ENCODE measurements at places on chromosomes 16 and 17. TPM values are rescaled to one million over a fixed set of nuclear protein-coding genes. Genes with fewer than 3 reads are reported as not detected.

Gene PSME3IP1
- 37.8 TPM for polyA plus RNA-seq

Gene ITGB3
- polyA plus RNA-seq: 5.0 TPM

DNA sequence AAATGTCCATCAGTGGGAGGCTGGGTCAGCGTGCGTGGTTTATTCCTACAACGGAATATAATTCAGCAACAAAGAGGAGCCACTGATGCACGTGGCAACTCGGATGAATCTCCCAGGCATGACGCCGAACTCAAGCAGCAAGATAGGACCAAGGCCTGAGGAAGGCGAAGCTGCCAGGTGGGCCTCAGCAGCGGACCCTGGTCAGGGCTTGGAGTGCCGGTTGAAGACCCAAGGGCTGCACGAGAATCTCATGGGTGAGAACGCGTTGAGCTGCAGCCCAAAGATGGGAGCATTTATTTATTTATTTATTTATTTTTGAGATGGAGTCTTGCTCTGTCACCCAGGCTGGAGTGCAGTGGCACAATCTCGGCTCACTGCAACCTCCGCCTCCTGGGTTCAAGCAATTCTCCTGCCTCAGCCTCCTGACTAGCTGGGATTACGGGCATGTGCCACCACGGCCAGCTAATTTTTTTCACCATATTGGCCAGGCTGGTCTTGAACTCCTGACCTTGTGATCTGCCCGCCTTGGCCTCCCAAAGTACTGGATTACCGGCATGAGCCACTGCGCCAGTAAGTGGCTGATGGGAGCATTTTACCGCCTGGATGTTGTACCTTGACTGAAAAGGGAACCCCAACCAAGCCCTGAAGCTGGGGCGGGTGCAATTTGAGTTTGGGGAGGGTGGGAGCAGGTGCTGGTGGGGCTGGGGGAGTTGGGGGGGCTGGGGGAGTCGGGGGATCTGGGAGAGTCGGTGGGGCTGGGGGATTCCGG is 18.1 kb upstream of the BAHCC1 start:
- DNase-seq: no peak

- no peak for DNase-seq
Measured at GRCh38 chr17:38719289-38719942, 10.7 kb upstream of the CISD3 start.

DNA sequence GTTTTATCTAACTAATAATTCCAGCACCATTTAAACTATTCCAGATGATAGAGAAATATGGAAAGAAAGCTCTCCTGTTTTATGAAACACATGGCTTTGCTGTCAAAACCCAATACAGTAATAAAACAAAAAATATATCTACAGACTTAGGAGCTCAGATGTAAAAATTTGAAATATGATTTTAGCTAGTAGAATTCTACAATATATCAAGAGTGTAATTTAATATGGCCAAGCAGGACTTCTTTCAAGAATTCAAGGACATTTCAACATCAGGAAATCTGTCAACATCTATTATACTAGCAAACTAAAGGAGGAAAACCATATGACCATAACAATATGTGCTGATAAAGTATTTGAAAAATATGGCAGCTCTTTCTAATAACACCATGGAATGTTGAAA is 57.5 kb downstream of the CCDC182 start:
- DNase-seq: no peak

Gene MARCHF10
- polyA plus RNA-seq: not detected

Gene SGF29
- 20.9 TPM for polyA plus RNA-seq

DNA sequence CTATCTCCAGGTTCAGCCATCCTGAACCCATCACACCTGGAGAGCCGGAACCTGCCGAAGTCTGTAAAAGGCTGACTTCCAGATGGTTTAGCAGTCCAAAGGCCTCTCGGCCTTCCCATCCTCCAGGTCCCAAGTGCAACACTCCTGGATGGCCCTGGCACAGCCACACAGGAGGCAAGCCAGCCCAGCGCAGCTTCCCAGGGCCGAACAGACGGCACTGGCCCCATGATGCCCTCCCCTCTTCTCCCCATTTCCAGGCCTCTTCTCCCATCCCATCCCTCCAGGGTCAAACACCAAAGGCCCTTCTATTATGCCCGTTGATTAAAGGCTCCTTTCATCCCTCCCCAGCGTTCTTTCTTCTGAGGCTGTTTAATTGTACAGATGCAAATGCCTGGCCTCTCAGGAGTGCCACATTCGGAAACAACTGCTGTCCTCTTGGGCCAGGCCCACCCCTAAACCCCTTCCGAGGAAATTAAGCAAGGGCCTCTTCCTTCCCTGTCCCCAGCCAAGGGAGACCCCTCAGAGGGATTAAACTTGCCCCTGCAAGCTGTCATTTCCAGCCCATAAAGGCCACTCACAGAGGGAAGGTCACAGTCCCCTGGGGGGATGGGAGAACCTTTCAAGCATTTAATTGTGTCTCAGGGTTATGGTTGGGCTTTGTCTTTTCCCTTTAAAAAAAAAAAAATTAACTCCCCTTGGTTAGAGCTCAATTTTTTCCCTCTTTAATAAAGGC is 30.8 kb downstream of the AXIN2 start:
- no peak for DNase-seq

- no peak for DNase-seq
Measured at GRCh38 chr16:17963185-17963836, 373.2 kb downstream of the NPIPA8 start.

DNA sequence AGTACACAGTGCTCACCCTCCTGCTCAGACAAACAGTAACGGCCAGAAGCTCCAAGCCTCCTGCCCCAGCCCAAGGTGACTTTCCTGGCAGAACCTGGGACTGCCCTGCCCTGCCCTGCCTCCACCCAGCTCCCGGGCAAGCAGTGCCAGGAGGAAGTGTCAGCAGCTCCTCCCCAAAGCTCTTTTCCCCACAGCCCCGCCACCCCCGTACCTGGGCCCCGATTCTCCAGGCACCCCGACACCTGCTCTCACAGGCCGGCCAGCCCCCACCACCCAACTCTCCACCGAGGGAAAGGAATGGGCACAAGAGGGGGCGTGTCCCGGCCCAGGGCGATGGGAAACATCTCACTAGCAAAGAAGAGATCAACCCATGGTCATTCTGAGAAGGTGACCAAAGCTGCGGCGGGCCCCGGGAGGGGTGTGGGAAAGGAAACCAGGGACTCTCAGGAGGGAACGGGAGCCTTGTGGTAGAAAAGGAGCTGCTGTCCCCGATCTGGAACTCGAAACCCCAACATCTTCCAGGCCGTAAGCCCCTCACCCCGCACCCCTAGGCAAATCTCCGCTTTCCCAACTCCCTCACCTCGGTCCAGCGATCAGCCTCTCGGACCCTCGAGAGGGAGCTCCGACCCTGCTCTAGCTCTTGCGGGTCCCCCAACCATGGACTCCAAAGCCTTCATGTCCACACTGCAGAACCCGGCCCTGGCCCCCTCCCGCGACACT is 1.2 kb downstream of the BCAR1 start:
- DNase-seq: peak; percentile 76

DNA sequence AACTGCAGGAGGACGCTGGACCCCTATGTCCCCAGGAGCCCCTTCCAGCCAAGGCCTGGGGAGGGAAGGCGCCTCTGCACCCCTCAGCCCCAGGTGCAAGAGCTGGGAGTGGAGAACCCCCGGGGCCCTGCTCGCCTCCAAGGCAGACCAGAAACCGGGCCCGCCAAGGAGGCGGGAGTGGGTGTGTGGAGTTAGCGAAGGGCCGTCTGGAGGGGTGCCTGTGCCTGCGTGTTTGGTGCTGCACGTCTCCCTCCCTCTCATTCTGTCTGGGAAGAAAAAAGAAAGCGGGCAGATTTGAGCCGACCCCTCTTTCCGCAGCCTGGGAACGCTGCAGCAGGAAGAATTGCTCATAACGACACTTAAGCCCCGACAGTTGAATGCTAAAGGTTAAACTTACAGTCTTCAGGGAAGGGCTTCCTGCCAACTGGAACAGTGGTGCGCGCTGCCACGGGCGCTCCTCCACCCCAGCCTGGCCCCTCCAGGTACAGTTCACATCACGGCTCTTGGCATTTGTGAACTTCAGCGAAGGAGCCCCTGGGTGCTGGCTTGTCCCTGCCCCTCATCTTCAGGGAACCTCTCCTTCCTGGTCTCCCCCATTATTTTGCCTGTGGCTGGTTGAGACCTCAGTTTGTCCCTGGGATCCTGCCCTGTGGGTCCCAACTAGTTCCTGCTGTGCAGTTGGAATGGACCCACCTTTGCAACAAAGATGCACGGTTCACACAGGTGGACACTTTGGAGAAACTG is 19.2 kb upstream of the ZFHX3 start:
- DNase-seq: peak; percentile 31

DNA sequence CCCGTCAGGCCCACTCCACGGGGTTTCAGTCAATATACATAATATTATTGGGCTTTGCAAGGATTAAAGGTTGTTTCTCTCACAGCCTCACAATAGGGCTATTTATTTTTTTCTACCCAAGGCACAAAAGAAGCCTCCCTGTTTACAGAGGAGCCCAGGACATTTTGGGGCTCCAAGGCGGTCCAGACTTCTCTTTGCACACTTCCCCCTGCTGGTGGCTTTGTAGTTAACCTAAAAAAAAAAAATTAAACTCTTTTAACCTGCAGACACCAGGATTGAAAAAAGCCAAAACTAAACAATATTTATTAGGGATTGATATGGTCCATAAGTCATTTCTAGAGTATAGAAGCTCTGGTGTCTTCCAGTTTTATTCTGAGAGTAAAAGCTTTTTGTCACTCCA is 169.7 kb upstream of the ZFHX3 start:
- DNase-seq: no peak

GRCh38 chr16:72787514-72788268 is 260.2 kb downstream of the ZFHX3 start:
- DNase-seq: peak; percentile 67

DNA sequence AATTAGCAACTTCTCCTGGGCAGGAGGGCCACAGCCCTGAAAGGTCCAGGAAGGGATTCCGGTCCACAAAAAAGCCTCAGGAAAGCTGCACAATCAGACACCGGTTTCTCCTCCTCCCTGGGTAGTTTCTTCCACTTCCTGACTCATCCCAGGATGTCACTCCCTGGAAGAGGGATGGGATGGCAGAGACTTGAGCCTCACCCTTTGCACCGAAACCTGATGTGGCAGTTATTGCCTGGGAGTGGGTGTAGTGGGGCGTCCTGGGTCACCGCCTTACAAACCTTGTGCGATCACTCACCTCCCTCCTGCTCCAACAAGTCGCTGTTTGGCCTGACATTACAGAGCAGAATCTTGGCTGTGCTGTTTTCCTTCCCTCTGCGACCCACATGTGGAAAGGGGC is 70.8 kb downstream of the LYRM1 start:
- DNase-seq: no peak

DNA sequence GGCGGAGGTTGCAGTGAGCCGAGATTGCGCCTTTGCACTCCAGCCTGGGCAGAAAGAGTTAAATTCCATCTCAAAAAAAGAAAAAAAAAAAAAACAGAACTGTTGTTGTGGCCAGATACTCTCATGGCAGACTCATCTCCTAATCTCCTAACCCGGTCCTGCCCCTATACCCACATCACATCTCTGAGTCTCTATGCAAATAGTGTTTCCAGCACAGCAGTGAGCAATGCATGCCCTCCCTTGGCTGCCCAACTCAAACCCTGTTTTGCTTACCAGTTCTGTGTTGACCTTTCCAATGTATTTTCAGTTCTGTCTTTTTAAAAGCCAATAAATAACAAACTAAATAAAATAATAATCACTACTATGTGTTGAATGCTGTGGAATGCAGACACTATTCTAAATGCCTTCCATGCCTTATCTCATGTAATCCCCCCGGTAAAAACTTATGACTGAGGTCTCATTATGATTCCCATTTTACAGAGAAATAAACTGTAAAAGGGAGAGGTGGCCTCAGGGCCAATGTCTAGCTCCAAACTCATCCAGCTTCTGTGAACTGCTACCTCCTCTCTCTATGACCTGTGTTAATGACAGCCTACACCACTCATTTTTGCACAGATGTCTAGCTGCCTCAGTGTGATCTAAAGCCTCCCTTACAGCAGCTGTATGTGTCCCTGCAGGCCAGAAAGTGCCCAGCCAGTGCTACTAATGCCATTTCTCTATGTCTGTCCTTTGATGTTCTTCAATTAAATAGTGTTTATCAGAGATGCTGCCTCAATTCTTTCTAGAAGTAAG is 289.8 kb downstream of the HS3ST3B1 start:
- no peak for DNase-seq

GRCh38 chr16:1125471-1125870 is 27.4 kb upstream of the CACNA1H start:
- no peak for DNase-seq

- DNase-seq: no peak
Measured at GRCh38 chr16:85564277-85565051, 48.7 kb upstream of the GSE1 start.

Gene ZNF213
- polyA plus RNA-seq: 14.2 TPM

Gene TBC1D26
- not detected for polyA plus RNA-seq

Gene GSDMA
- polyA plus RNA-seq: not detected

DNA sequence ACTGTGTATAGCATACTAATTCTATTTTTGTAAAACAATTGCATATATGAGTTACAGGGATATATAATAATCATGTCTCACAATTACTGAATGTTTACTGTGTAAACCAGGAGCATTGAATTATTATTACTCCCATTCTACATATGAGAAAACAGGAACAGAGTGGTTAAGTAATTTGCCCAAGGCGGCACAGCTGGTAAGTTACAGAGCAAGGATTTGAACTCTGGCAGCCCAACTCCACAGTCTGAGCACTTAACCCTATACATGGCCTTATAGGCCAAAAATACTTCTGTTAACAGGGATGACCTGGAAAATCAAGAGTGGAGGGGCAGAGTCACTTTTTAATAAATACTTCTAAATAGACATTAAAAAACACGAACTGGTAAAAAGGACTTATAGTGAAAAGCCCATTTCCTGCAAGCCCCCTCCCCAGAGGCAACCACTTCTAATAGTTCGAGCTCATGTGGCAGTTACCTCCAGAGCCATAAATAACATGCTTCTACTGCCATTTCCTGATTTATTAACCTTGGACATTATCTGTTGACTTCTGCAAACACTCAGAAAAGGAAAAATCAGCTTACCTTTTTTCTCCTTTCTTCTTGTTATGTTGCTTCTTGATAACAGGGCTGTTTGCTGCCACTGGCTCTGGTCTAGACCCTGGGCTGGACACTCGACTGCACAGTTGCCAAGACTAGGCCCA is 22.1 kb upstream of the ADGRG1 start:
- DNase-seq: no peak

DNA sequence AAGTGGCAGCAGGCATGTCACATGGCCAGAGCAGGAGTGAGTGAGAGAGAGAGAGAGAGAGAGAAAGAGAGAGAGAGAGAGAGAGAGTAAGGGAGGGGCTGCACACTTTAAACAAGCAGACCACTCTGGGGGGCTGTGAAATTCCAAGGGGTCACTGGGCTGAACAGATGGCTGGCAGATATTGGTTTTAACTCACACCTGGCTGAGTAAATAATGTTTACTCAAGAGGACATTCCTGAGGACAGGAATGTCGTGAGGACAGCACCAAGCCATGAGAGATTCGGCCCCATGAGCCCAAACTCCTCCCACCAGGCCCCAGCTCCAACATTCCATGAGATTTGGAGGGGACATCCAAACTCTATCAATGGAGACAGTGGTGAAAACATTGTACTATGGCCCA is 269.7 kb downstream of the CBLN1 start:
- DNase-seq: no peak

- DNase-seq: no peak
Measured at GRCh38 chr17:4229627-4230541, 33.9 kb downstream of the ANKFY1 start.

All from heart left ventricle (tissue), 16 donors.